ENCODE measurements at places on chromosomes 16 and 17. TPM values are rescaled to one million over a fixed set of nuclear protein-coding genes. Genes with fewer than 3 reads are reported as not detected.
A peak's percentile ranks its signal among the peaks of the same experiment; 100 is the strongest.

The KCNJ18 gene
- total RNA-seq = not detected

The PRR29 gene
- 2.0 TPM for total RNA-seq

The ALDH3A2 gene
- 27.3 TPM for total RNA-seq

The CDR2L gene
- 1.3 TPM for total RNA-seq

The MIF4GD gene
- 57.2 TPM for total RNA-seq

- peak; percentile 28 for DNase-seq
These were observed 43.5 kb upstream of the KLHDC4 start for GRCh38 chr16:87809150-87809902.

GRCh38 chr17:34234616-34235015 lies 20.5 kb upstream of the CCL2 start:
- no peak for DNase-seq

DNA sequence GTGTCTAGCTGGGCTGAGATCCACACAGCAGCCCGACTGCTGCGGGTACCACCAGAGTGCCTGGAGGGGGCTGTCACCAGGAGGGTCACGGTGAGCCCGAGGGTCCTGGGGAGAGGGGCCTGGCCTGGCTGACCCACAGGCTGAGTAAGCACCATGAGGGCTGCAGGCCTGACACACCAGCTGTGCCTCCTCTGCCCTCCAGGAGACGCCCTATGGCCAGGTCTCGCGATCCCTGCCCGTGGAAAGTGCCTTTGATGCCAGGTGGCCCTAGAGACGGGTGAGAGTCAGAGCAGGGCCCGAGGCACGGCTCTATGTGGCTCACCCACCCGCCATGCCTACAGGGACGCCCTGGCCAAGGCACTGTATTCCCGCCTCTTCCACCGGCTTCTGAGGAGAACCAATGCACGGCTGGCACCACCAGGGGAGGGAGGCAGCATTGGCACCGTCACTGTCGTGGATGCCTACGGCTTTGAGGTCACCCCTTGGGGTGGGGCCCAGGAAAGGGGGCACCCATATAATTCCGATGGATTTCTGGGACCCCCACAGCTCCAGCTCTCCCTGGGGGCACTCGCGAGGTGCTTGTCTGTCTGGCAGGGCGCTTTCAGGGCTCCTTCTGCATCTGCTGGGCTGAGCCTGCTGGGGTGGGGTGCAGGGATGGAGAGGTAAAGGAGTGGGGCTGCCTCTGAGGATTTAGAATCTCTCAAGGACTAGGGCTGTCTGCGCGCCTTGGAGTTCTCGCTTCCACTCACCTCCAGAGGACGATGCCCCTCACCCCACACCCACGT lies 7.1 kb downstream of the MYO15B start:
- DNase-seq = no peak

DNA sequence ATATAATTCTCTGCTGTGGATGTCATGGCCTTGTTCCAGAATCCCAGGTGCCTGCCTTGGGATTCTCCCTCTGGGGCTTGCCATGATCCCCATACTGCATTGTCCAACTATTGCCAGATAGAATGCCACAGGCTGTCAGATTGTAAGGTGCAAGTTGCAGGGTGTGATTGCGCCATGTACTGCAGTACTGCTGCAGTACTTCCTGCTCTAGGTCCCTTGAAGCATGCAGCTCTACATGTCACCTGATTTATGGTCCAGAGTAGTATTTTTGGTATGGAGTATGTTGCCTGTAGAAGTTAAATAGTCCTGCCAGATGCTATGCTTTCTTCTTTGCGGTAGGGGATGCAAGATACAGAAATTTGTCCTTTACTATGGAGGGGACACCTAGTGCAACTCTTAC lies 7.0 kb upstream of the SLFN5 start:
- no peak for DNase-seq

DNA sequence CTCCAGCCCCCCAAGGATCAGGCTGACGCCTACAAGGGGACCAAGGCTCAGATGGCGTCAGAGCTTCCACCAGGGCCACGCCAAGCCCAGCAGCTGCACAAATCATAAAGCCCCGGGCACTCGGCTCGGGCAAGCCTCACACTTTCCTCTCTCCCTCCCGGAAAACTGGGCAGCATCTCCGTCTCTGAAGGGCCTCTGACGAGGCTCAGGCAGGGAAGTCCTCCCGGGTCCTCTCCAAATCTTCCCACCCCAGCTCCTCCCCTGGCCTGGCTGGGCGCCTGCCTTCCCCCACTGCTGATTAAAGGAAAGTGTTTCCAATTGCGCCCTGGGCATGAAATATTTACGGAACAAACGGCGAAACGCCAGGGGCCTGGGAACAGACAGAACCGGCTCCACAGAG lies 38.5 kb downstream of the PIEZO1 start:
- no peak for DNase-seq

GRCh38 chr16:82650804-82651203 lies 24.0 kb downstream of the CDH13 start:
- no peak for DNase-seq

DNA sequence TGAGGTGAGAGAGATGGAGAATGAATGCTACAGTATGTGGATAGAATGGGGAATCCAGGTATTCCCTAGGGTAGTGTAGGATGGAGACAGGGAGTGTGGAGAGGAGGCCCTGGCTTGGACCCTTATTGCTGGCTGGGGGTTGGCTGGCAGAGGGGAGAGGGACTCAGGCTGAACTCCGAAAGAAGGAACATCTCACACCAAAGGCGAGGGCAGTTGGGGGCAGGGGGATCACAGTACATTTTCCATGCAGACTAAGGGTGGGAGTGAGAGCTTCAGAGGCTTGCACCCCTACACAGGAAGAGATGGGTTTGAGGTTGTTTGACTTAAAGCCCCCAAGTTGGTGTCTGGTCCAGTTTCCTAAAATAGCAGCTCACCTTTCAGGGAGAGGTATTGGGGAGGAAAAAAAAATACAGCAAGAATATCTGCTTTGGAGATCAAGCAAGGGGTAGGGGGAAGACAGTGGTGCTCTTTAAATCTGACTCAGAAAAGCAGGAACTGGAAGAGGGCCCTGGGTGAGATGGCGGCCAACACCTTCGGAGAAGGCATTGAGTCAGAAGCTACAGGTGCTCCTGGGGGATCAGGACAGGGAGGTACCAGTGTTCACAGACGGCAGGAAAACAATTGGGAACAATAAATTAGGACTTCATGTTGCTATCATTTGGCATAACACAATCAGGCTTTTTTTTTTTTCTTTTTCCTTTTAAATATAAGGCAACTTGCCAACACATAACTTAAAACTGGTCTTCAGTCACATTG lies 12.4 kb downstream of the TRAF4 start:
- DNase-seq = no peak

DNA sequence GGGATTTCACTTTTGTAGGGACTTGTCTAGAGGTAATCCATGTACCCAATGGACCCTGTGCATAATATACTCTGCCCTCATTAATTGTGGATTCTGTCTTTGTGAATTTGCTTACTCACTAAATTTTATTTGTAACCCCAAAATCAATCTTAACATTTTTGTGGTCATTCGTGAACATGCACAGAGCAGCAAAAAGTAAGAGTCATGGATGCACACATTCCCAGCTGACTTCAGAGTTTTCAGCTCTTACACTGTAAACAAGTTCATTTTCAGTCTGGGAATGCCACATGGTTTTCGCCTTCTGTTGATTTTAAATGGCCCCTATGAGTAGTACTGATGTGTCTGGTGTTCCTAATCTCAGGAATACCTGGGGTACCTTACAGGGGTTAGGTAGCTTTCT lies 24.3 kb downstream of the TAC4 start:
- no peak for DNase-seq

DNA sequence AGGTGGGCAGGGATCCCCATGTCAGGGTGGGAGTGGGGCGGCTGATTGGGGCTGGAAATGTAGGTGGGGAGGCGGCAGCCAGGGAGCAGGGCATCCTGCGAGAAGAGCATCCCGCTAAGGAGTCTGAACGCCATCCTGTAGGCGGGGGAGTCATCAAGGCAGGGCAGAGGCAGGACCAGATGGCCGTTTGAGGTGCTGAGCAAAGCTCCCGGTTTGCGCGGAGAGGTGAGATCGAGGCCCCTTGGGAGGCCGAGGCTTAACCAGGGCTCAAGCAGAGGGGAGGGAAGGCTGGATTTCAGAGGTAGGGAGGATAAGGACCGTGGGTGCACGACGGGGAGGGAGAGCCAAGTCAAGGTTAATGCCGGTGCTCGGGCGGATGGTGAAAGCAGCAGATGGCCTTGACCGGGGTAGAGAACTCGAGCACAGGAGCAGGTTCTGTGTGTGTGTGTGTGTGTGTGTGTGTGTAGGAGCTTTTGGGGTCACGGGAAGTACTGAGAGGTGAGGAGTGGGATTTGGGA lies 472 bp upstream of the NME2 start:
- no peak for DNase-seq

- no peak for DNase-seq
These were observed 21.4 kb downstream of the CD300LG start for GRCh38 chr17:43868226-43868994.

DNA sequence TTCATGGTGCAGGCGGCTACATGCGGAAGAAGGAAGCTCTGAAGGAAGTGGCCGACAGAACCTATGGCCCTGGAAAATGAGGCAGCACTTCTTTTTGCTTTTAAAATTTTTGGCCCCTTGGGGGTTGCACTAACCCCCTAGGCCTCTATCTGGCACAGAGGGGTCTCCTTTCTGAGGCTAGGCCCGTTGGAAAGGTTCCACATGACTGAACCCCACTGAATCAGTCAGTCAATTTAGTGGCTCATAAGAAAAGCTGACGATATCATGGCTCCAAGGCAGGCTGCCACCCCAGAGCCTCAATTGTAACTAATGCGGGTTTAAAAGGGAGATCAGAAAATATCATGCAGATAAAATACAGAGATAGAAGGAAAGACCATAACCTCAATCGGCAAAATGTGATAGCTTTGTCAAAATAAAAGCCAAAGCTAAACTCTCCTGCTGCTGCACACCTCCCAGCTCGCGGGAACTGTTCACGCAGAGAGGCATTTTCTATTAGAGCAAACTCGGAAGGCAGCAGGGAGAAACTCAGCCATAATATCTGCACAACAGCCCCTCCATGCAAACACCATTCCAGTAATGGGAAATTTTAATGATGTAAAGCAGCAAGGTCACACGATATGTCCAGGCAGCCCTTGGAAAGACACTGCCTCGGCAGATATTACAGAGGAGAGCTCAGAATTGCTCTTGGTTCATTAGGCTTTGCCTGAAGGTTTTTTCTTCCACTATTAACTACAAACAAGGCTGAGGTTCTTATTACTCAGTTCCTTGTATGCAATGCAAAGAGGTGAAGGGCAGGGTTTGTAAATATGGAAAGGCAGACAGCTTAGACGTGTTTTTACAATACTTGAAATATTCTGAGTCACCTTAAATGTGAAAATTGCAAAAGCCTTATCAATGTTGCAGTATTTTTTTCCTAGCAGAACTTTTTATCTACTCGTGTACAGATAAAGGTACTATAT lies 200.4 kb upstream of the PMFBP1 start:
- DNase-seq = no peak

DNA sequence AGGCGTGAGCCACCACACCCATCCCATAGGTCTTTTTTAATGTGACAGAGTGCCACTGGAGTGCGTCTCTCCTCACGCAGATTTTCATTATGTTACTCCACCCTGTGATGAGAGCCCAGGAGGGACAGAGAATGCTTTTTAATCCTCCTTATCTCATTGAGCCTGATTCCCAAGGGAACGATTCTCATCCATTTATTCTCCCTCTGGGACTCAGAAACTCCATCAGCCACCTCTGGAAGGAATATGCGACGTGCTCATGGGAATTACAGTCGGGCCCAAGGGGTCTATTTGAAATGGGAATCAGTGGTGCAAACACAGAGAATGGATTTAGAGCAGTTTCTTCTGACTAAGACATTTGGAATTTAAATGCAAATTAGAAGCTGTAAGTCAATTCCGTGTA lies 155.9 kb upstream of the HSBP1 start:
- no peak for DNase-seq

GRCh38 chr16:10678655-10679054 lies 16.1 kb downstream of the TEKT5 start:
- DNase-seq = no peak

DNA sequence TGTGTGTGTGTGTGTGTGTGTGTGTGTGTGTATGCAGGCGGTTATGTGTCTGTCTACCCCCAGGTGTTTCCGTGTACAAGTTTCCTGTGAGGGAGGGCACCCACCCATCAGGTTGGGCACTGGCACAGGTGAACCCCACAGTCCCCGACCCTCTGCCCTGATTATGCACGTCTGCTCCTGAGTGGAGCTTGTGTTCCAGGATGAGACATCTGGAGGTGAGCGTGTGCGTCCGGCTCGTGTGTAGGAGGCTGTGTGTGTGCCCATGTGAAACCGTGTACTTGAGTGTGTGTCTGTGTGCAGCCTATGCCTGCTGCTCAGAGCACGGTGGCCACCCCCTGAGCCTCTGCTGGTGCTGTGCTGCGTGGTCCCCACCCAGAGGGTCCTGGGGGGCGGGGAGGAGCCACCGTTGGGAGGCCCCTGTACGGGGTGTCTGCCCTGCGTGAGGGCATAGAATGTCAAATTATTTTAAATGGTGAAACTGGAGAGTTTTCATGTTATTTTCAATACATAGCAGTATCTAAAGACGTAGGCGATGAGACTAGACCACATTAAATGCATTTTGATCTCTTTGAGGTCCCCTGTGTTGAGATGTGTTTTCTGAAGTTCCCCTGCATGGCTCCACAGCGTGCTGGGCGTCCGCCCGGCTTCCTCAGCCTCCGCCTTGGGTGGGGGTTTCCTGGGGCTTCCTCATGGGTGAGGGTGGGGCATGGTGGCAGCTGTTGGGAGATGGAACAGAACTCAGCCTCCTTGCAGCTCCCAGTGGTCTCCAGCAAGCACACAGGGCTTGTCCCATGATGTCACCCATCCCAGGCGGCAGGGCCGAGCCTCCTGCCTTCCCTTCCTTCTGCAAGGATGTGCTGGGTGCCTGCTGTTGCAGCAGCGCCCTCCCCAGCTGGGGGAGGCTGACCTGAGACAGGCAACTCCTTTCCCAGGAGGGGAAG lies 43.4 kb downstream of the KCNJ12 start:
- DNase-seq = peak; percentile 35

DNA sequence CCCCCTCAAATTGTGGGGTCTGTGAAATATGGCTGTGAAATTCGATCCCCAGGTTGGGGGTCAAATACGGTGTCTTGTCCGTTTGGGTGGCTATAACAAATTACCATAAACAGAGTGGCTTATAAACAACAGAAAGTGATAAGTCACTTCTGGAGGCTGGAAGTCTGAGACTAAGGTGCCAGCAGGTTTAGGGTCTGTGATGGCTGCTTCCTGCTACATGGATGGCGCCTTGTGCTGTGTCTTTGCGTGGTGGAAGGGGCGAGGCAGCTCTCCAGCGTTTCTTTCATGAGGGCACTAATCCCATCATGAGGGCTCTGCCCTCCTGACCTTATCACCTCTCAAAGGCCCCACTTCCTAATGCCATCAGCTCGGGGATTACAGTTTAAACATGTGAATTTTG lies 120.0 kb downstream of the IRF8 start:
- no peak for DNase-seq
